ENCODE measurements at places on chromosomes 3 and 15. TPM values are rescaled to one million over a fixed set of nuclear protein-coding genes. Genes with fewer than 3 reads are reported as not detected.

The CCR3 gene
- not detected for total RNA-seq

- peak overlapping the region; percentile 33 for H3K27ac ChIP-seq
- H3K4me1 ChIP-seq = no peaks in the 10 kb centered on the region
- H3K36me3 ChIP-seq = no peaks in the 10 kb centered on the region
Observed at GRCh38 chr3:99901200-99901926, 83.7 kb downstream of the CMSS1 start.

GRCh38 chr3:181568248-181568647, 143.5 kb upstream of the SOX2 start:
- DNase-seq = no peak
- H3K4me1 ChIP-seq = no peaks in the 10 kb centered on the region
- H3K36me3 ChIP-seq = no peaks in the 10 kb centered on the region

The THAP10 gene
- 5.1 TPM for total RNA-seq

GRCh38 chr15:74725845-74726773, 781 bp upstream of the CYP1A1 start:
- H3K4me1 ChIP-seq = no peaks in the 10 kb centered on the region
- H3K4me3 ChIP-seq = peak overlapping the region; percentile 62
- H3K36me3 ChIP-seq = no peaks in the 10 kb centered on the region
- DNase-seq = no peak
- H3K27me3 ChIP-seq = no peaks in the 10 kb centered on the region

GRCh38 chr3:37899101-37899707, 37.5 kb downstream of the CTDSPL start:
- H3K36me3 ChIP-seq = no peaks in the 10 kb centered on the region
- H3K27me3 ChIP-seq = no peaks in the 10 kb centered on the region
- no peak overlapping the region for H3K27ac ChIP-seq
- DNase-seq = no peak

GRCh38 chr3:11583638-11584046, 60.1 kb downstream of the VGLL4 start:
- H3K4me3 ChIP-seq = no peak overlapping the region
- no peaks in the 10 kb centered on the region for H3K27me3 ChIP-seq
- DNase-seq = no peak
- peak overlapping the region; percentile 82 for H3K27ac ChIP-seq
- no peaks in the 10 kb centered on the region for H3K36me3 ChIP-seq

The APOD gene
- total RNA-seq = 1,247 TPM

DNA sequence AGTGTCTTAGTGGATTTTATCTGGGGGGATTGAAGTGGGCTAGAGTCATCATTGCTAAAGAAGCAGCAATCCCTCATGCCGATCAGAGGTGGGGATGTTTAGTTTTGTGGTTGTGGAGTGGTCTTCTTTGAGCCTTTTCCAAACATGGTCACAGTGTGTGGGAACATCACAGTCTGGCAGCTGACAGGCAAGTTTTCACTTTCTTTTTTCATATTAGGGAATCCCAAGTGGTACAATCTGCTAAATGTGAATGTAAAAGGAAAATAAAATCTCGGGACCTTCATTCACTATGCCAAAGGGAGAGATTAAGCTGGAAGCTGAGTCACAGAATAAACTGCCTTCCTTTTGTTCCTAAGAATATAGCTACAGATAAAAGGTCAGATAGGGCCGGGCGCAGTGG, 10.4 kb upstream of the CX3CR1 start:
- no peaks in the 10 kb centered on the region for H3K36me3 ChIP-seq
- H3K27me3 ChIP-seq = no peaks in the 10 kb centered on the region
- no peak for DNase-seq
- H3K27ac ChIP-seq = no peak overlapping the region
- H3K4me3 ChIP-seq = no peak overlapping the region

The AZI2 gene
- 68.6 TPM for total RNA-seq

- H3K36me3 ChIP-seq = no peaks in the 10 kb centered on the region
- H3K4me3 ChIP-seq = no peak overlapping the region
- H3K27me3 ChIP-seq = no peaks in the 10 kb centered on the region
- no peak overlapping the region for H3K27ac ChIP-seq
- H3K4me1 ChIP-seq = no peaks in the 10 kb centered on the region
Observed at GRCh38 chr15:36694574-36694973, 115.1 kb downstream of the CDIN1 start.

DNA sequence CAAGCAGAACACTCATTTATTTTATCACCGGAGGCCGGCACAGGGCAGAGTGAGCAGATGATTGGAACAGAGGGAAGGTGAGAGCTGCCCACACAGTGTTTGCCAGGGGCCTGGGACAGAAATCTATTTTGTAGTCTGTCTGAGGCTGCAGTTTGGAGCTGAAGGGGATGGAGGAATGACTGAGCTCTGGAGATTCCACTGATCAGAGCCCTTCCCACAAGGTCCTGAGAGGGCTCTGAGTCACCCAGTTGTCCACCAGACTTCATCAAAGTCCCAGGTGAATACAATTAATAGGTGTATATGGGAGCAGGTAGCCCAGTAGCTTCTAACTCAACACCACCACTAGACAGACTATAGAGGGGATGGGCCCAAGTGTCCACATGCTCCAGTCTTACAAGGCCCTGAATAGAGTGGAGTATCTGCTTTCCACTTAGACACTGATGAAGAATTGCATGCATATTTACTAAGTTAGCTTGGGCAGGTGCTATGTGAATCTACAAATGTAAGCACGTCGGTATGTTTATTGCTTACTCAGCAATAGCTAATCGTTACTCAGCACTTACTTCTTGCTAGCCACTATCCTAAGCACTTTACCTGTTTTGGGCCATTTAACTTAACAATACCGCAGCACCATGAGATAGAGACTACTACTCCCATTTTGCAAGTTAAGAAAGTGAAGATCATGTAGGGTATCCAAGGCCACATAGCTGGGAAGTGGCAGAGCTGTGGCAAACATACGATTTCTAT, 2.7 kb upstream of the STARD5 start:
- H3K4me1 ChIP-seq = no peaks in the 10 kb centered on the region
- DNase-seq = no peak
- no peak overlapping the region for H3K4me3 ChIP-seq

The LCTL gene
- not detected for total RNA-seq

GRCh38 chr3:155019575-155019974, 60.5 kb upstream of the MME start:
- H3K4me1 ChIP-seq = no peaks in the 10 kb centered on the region
- no peaks in the 10 kb centered on the region for H3K36me3 ChIP-seq
- DNase-seq = no peak
- no peaks in the 10 kb centered on the region for H3K27me3 ChIP-seq

GRCh38 chr3:141539431-141540187, 52.8 kb downstream of the RASA2 start:
- no peak for DNase-seq
- H3K4me3 ChIP-seq = no peak overlapping the region
- no peaks in the 10 kb centered on the region for H3K4me1 ChIP-seq
- no peaks in the 10 kb centered on the region for H3K36me3 ChIP-seq

DNA sequence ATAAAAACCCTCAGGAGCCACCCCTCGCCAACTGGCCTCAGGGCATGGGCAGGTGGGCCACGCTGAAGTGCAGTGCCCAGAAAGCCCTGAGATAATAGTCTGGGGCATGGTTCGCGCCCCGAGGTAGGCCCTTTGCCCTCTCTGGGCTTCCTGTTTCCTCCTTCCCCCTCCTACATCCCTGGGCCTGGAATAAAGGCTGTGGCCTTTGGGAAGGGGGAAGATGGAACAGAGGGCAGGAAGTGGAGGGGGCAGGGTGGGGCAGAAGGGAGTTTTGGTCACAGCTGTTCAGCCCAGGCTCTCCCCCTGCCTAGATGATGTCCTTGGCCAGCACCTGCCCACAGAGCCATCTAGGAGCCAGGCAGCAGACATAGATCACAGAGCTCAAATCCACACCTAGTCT, 11.3 kb downstream of the CSRNP1 start:
- H3K4me1 ChIP-seq = peaks cover 50% of the 10 kb centered on the region
- no peak overlapping the region for H3K4me3 ChIP-seq
- peak overlapping the region; percentile 94 for H3K27ac ChIP-seq
- no peaks in the 10 kb centered on the region for H3K27me3 ChIP-seq

DNA sequence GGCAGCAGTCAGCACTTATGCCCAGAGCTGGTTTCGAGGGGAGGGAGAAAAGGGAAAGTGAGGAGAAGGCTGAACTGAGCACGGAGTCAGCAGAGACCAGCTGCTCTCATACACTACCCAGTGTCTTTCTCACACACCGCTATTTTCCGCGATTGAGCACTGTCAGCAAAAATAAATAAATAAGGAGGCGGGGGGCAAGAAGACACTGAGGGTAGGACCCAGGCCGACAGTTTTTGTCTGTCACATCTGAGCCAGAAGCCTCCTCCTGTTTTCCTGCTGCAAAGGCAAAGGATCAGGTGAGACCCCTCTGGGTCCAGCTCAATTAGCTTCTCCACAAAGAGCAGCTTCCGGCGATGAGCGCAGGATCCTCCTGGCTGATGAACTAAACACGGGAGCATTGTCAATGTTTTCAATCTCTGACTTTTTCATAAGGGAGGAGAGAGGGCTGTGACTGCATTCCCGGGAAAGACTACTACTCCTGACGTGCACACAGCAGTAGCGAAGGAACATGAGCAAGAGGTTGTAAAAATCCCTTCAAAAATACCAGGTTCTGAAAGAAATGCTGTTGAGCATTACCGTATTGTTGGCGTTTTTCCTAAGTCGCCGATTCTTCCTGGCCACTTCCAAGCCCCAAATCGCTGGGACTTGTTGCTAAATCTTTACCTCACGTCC, 1.3 kb downstream of the FRMD5 start:
- H3K36me3 ChIP-seq = no peaks in the 10 kb centered on the region
- H3K27me3 ChIP-seq = peaks cover 22% of the 10 kb centered on the region
- no peaks in the 10 kb centered on the region for H3K4me1 ChIP-seq
- H3K4me3 ChIP-seq = peak overlapping the region; percentile 49

The IL12A gene
- not detected for total RNA-seq

DNA sequence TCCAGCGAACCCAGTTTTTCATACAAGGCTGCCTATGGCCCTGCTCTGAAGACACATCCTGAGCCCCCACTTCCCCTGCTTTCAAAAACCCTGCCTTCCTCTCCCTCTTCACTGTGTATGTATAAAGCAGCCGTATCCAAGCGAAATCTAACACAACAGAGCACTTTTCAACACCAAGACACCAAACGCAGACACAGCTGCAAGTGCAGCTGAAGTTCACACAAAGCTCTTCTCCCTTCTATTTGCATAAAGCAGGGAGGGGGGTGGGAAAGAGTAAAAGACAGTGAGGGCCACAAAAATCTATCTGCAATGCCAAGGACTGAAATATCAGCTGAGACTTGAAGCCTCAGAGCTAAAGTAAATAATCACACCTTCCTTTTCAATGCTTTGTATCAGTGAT, 35.1 kb upstream of the CSPG5 start:
- no peak overlapping the region for H3K27ac ChIP-seq
- no peak overlapping the region for H3K4me3 ChIP-seq
- peaks cover 5% of the 10 kb centered on the region for H3K36me3 ChIP-seq
- H3K27me3 ChIP-seq = no peaks in the 10 kb centered on the region
- DNase-seq = no peak

The NDUFB4 gene
- total RNA-seq = 116 TPM

GRCh38 chr3:105752791-105753415, 115.9 kb downstream of the CBLB start:
- H3K36me3 ChIP-seq = no peaks in the 10 kb centered on the region
- H3K27me3 ChIP-seq = no peaks in the 10 kb centered on the region
- H3K27ac ChIP-seq = peak overlapping the region; percentile 19
- no peak overlapping the region for H3K4me3 ChIP-seq
- no peaks in the 10 kb centered on the region for H3K4me1 ChIP-seq

The TRANK1 gene
- total RNA-seq = 13.6 TPM

The OR5H14 gene
- total RNA-seq = not detected

GRCh38 chr3:133662278-133662651, 524 bp upstream of the TOPBP1 start:
- H3K4me1 ChIP-seq = no peaks in the 10 kb centered on the region
- no peaks in the 10 kb centered on the region for H3K36me3 ChIP-seq
- H3K4me3 ChIP-seq = peak overlapping the region; percentile 95
- H3K27me3 ChIP-seq = no peaks in the 10 kb centered on the region

- H3K36me3 ChIP-seq = no peaks in the 10 kb centered on the region
- H3K27ac ChIP-seq = peak overlapping the region; percentile 12
- DNase-seq = no peak
- no peaks in the 10 kb centered on the region for H3K4me1 ChIP-seq
Observed at GRCh38 chr3:141853081-141853601, 23.3 kb upstream of the ATP1B3 start.

The HRG gene
- not detected for total RNA-seq

DNA sequence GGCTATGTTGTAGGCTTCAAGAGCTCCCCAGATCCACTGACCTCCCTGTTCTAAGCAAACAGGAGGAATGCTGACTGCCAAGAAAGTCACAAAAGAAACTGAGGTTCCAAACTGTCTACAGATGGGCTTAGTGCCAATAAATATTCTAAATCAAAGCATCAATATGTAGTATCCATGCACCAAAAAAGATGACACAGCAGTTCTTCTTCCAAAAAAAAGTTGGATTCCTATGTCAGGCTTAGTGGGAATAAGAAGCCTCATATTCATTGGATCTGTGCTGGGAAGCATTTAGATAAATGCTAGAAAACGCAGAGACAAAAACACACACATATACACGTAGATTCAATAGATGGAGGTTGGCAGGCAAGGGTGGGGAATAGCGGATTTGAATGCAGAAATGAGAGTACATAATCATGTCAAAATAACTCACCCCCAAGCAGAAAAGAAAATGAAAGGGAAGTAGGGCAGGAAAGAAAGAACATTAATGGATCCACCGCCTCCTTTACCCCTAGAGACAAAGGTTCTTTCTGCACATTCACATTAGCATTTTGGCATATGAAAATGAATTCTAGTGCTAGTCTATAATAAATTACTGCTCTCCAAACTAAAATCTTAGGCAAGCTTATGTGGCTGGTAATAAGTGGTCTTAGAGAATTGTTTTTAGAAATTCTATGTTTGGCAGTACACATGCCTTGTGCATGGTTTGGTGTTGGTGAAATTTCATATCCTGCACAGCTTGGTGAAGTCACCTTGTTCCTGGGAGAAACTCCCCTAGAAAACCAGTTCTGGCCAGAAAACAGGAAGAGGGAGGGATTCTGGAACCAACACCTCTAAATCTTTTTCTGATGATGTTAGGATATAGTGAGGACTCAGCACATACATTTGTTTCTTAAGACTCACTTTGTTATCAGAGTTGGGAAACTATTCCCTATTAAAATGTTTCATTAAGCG, 283.4 kb downstream of the LSAMP start:
- H3K27ac ChIP-seq = no peak overlapping the region
- H3K4me3 ChIP-seq = no peak overlapping the region
- no peaks in the 10 kb centered on the region for H3K4me1 ChIP-seq
- DNase-seq = no peak
- no peaks in the 10 kb centered on the region for H3K36me3 ChIP-seq
- H3K27me3 ChIP-seq = no peaks in the 10 kb centered on the region

- no peaks in the 10 kb centered on the region for H3K36me3 ChIP-seq
- DNase-seq = no peak
- H3K27me3 ChIP-seq = no peaks in the 10 kb centered on the region
Observed at GRCh38 chr3:143207338-143207961, 87.9 kb downstream of the CHST2 start.

GRCh38 chr3:186506857-186507256, 37.3 kb downstream of the CRYGS start:
- no peaks in the 10 kb centered on the region for H3K4me1 ChIP-seq
- no peak for DNase-seq
- peaks cover 5% of the 10 kb centered on the region for H3K27me3 ChIP-seq
- no peak overlapping the region for H3K27ac ChIP-seq
- H3K4me3 ChIP-seq = no peak overlapping the region

The ZPLD1 gene
- 0.33 TPM for total RNA-seq

The FOXB1 gene
- total RNA-seq = not detected

- H3K36me3 ChIP-seq = no peaks in the 10 kb centered on the region
- H3K27ac ChIP-seq = peak overlapping the region; percentile 36
- H3K4me3 ChIP-seq = no peak overlapping the region
- H3K4me1 ChIP-seq = no peaks in the 10 kb centered on the region
Observed at GRCh38 chr3:5657106-5657505, 469.6 kb downstream of the EDEM1 start.

GRCh38 chr3:159947220-159947619, 41.4 kb upstream of the IL12A start:
- H3K4me3 ChIP-seq = no peak overlapping the region
- no peak overlapping the region for H3K27ac ChIP-seq
- no peaks in the 10 kb centered on the region for H3K4me1 ChIP-seq
- no peaks in the 10 kb centered on the region for H3K27me3 ChIP-seq
- no peak for DNase-seq
